ENCODE measurements at places on chromosomes 11 and 22.

DNA sequence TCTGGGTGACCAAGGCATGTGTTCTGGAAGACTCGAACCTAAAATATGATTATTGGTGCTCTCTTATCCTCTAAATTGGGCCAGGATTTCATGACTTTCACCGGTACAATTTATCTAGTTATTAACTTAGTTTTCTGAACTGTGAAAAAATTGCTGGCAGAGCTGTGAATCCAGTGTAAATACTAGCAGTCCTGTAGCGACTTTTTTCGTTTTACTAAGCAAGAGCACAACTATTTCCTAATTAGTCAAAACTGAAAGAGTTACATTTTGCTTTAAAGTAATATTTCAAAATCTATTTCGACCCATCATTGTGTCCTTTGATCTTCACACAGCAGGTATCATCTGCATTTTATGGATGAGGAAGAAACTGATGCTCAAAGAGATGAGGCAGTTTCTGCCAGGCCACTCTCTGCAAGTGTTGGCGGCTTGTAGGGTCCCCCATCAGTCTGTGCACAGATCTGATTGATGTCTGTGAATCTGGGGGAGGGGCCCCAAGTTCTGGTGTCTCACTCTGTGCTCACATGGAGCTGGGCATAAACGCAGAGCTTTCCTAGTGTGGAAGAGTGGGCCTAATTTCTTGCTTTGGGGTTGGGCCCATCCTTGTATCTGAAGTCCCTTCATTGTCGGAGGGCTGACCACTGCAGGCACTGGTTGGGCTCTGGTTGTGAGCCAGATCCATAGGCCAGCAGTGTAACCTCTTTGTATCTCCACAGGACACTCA is 1.4 kb upstream of the TRMT2A start:
- DNase-seq = no peak

DNA sequence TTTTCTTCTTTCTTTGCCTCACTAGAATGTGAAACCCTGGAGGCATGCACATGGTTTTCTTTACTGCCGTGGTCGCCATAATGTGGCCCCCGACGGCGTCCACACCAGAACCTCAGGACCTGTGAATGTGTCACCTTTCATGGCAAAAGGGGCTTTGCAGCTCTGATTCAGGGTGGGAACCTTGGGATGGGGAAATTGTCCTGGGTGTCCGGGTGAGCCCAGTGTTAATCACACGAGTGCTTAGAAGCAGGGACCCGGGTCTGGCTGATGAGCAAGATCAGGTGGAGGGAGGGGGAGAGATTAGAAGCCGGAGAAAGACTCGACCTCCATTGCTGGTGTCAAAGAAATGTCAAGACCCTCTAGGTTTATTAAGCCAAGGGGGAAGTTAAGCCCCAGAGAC is 74.7 kb upstream of the SHISAL1 start:
- no peak for DNase-seq

DNA sequence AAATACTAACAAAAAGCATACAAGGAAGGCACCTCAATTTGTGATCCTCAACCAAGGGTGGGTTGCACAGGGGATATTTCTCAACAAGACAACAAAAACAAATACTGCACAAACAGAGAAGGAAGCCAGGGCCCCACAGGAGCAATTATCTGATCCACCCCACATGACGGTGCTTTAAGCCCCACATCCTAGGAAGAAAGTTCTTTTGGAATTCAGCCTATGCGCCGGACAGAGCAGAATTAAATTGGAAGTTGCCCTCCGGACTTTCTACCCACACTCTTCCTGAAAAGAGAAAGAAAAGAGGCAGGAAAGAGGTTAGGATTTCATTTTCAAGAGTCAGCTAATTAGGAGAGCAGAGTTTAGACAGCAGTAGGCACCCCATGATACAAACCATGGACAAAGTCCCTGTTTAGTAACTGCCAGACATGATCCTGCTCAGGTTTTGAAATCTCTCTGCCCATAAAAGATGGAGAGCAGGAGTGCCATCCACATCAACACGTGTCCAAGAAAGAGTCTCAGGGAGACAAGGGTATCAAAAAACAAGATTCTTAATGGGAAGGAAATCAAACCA is 40.6 kb downstream of the OSBP start:
- no peak for DNase-seq

DNA sequence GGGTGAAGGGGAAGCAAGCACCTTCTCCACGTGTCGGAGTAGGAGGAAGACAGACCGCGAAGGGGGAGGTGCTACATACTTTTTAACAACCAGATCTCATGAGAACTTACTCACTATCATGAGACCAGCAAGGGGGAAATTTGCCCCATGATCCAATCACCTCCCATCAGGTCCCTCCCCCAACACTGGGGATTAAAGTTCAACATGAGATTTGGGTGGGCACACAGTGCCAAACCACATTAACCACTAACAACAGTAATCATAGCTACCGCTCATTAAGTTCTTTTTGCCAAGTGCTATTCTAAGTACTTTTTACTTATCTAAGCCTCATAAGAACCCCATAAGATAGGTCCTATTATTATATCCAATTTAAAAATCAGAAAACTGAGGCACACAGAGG is 450.5 kb upstream of the DDI1 start:
- no peak for DNase-seq

DNA sequence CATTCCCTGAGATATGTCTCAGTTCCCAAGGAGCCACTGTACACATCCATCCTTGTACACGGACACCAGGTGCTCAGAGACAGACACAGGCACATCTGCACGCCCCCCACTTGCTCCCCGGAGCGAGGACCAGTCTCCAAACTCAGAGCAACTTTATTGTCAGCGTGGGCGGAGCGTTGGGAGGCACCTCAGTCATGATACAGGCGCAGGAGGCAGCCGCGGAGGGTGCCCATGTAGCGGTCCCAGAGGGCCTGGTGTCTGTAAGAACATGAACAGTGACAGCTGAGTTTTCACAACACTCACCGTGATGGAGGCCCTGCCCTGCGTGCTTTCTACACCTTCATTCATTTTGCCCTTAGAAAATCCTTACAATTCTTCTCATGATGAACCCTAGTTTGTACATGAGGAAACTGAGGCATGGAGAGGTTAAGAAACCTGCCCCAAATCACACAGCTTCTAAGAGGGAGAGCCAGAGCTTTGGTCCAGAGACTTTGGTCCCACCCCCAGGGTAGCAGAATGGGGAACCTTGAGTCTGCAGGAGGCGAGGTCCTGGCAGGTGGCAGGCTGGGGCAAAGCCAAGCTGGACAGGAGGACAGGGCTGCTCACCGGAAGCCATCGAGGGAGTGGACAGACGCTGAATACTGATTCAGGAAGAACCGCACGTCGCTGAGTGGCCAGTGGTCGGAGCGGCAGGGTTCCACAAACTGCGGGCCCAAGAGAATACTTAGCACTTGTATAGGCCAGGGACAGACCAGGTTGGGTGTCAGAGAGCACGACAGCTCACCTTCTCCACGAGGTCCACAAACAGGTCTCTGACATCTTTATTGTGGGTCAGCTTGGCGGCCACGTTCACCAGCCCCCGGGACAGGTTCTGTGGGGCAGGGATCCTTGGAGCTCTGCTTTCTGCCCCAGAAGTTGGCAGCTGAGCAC is 4.2 kb downstream of the FIBP start:
- DNase-seq = no peak

DNA sequence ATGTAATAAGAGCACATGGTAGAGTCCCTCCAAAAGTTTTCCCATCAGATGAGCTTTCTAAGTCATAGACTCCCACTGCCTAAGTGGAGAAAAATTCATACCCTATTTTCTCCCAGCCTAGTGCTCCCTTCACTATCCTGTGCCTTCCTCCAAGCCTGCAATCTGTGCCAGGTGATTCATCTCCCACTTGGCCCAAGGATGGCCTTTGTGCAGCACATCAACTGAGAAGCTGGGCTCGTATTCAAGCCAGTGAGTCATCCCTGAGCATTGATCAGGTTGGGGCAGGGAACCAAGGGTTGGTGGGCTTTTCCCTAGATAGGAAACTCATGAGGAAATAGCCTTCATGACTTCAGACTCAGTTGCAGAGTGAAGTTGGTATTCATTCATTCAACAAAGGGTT is 64.6 kb downstream of the PANX1 start:
- no peak for DNase-seq

GRCh38 chr11:92329646-92330045 is 105.0 kb downstream of the FAT3 start:
- DNase-seq = no peak

DNA sequence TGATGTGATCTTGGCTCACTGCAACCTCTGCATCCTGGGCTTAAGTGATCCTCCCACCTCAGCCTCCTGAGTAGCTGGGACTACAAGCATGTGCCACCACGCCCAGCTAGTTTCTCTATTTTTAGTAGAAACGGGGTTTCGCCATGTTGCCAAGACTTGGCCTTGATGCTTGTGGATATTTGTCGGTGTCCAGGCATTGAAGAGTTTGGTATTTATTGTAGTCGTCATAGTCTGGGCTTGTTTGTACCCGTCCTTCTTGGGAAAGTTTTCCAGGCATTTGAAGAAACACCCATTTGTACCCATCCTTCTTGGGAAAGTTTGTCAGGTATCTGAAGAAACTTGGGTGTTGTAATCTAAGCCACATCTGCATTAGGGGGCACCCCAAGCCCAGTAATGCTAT is 28.7 kb downstream of the FCHSD2 start:
- DNase-seq = no peak

GRCh38 chr22:43720716-43721115 is 91.4 kb downstream of the EFCAB6 start:
- DNase-seq = no peak

DNA sequence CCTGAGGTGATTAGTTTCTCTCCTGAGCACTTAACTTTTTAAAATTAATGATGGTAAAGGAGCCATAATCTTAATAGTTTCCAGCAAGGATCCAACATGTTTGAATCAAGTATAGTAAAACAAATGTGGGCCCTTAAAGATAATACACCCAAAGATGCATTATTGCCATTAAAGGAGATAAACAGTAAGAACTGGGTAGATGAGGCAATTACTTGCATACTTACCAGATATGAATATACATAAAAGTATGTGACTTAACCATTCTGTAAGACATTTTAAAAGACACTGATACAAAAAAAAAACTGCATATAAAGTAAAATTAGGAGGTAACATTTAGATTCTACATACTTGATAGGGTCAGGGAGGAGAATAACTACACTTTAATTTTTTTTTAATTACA is 48.2 kb downstream of the CADM1 start:
- DNase-seq = no peak

- no peak for DNase-seq
Measured at GRCh38 chr11:44913502-44913901, 37.2 kb downstream of the TP53I11 start.

- DNase-seq = no peak
Measured at GRCh38 chr11:2696455-2696854, 3.3 kb downstream of the KCNQ1OT1 start.

- DNase-seq = no peak
Measured at GRCh38 chr22:49129736-49130135, 697.9 kb downstream of the BRD1 start.

DNA sequence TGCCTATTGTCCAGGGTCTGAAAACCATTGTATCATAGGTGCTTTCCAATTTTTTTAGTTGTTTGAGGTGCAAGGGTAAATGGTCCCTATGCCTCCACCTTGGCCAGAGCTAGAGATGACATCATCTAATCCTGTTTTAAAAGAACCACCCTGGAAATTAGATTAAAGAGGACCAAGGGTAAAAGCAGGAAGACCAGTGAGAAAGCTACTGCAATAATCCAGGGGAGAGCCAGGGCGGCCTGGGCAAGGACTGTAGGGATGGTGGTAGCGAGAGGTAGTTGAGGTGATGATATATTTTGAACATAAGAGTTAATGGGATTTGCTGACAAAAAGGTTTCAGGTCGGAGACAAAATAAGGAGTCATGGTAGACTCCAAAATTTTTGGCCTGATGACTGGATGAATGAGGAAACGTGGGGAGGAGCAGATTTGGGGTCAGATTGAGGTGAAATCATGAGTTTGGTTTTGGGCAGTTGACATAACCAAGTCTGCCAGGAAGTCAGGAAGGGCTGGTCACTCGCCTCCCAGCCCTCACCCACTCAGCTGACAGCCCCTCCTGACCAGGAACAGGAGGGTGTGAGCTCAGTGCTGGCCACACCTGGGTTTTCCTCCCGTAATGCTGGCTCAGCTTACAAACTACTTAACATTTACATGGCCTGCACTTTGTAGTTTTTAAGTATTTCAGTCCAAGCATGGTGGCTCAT is 23.0 kb downstream of the SCN4B start:
- no peak for DNase-seq

GRCh38 chr11:102347462-102348370 is 702 bp downstream of the BIRC2 start:
- DNase-seq = no peak

- DNase-seq = no peak
Measured at GRCh38 chr11:69918231-69918937, 99.2 kb upstream of the FGF3 start.

DNA sequence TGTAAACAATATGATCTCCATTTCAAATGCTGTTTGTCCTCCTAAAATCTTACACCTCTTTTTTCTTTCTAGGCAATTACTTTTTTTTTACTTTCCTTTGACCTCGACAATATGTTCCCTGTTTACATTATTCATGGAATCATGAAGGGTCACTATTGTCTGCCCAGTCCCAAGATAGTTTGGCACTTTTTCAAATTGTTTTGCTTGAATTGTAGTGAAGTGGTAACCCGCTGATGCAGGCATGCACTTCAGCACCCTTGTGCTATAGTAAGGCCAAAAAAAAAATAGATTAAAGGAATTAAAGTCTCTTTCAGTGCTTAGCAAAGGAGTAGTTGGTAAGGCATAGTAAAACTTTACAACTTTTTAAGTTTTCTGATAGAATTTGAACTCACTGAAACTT is 90.9 kb downstream of the PAX6 start:
- DNase-seq = no peak

- DNase-seq = no peak
Measured at GRCh38 chr11:121476379-121477032, 23.7 kb upstream of the SORL1-AS1 start.

DNA sequence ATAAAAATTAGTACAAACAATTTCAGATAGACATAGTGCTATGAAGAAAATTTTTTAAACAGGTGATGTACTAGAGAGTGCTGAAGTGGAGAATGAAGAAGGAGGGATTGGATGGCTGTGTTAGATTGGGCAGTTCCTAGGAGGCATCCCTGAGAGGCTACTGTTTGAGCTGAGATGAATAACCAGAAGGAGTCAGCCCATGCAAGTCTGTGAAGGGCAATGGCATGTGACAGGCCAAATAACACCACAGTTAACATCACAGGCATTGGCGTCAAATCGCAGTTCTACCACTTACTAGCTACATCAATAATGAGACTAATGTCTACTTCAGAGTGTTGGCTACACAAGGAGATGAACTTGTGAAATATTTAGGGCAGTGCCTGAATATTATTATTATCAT is 35.4 kb downstream of the HORMAD2 start:
- no peak for DNase-seq

DNA sequence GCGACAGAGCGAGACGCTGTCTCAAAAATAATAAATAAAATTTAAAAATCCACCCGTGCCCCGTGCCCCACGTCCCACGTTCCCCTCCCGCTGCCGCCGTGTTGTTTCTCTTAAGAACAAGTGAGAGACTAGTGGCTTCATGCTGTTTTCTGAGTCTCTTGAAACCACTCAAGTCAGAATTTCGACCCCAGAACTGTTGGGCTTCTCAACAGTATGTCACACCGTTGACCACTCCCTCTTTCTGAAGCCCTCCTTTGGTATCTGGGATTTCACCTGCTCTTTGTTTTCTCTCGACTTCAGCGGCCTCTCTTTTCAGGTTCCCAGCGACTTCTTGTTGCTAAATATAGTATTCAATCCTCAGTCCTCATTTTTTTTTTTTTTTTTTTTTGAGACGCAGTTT is 974 bp downstream of the PPIL2 start:
- no peak for DNase-seq

- no peak for DNase-seq
Measured at GRCh38 chr22:28102151-28102812, 183.2 kb upstream of the PITPNB start.

- no peak for DNase-seq
Measured at GRCh38 chr22:36930041-36930935, 16.9 kb downstream of the CSF2RB start.

GRCh38 chr11:69145050-69145380 is 10.7 kb upstream of the SMIM38 start:
- DNase-seq = no peak

Measured in SIG-M5 (cell line).